ENCODE measurements at places on chromosomes 6 and 20. TPM values are rescaled to one million over a fixed set of nuclear protein-coding genes. Genes with fewer than 3 reads are reported as not detected.

EPPIN gene
- total RNA-seq: not detected

MRAP2 gene
- 5.6 TPM for total RNA-seq

BEND6 gene
- total RNA-seq: 12.8 TPM

IRF4 gene
- 2.0 TPM for total RNA-seq

TENT5A gene
- total RNA-seq: 154 TPM

BMP5 gene
- 78.7 TPM for total RNA-seq

OLIG3 gene
- total RNA-seq: not detected

PGBD1 gene
- 8.7 TPM for total RNA-seq

NKAIN4 gene
- 4.0 TPM for total RNA-seq

ORC3 gene
- 56.9 TPM for total RNA-seq

COL20A1 gene
- 1.2 TPM for total RNA-seq

GLP1R gene
- 0.58 TPM for total RNA-seq

SH3BGRL2 gene
- total RNA-seq: 32.2 TPM

HRH3 gene
- 0.16 TPM for total RNA-seq

SIRPG gene
- total RNA-seq: not detected

BMP7 gene
- 12.1 TPM for total RNA-seq

Measured in urinary bladder (tissue), 4 donors.